WTC11 (cell line): ENCODE measurements at places on chromosomes 2 and 18.
A peak's percentile ranks its signal among the peaks of the same experiment; 100 is the strongest.

DNA sequence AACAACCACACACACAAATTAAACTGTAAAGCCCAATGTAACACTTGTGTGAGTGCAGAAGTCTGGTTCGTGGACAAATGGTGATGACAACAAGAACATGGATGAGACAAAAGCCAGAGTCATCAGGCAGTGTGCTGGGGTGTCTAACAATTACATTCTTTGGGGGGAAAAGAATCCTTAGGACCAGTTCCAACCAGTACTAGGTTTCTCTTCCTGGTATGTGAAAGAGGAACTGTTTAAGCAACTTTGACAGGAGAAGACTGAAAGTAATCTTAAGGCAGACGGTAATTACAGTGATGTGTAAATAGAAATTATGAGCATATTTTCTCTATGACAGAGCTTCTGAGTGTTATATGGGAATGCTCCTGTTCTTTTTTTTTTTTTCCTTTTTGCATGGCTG lies 133.4 kb downstream of the AFF3 start:
- H3K4me3 ChIP-seq, result no peak overlapping the region
- H3K36me3 ChIP-seq, result no peaks in the 10 kb centered on the region
- no peak for DNase-seq
- no peaks in the 10 kb centered on the region for H3K27me3 ChIP-seq
- no peak overlapping the region for H3K27ac ChIP-seq
- 0 out of 2 replicates have a peak, but pooled peaks cover 4% of the 10 kb centered on the region for H3K4me1 ChIP-seq

DNA sequence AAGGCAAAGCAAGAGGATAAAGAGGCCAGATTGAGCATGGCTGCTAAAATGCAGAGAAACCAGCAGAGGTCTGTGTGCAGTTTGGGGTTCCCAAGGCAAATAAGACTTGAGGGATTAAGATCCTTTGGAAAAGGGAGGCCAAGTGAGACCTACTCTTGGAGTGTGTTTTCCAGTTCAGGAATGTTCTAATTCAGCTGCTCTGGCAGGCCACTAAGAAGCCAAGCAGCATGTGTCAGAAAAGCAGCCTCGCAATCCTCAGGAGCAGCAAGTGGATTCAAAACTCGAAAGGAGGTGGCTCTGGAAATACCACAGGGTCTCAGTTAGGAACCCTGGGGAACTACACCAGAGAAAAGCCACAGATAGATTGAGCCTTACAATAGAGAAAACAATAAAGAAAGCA lies 569.2 kb downstream of the METTL4 start:
- peak overlapping the region; percentile 25; the same call in 1 of the 2 replicates for H3K27ac ChIP-seq
- no peak for DNase-seq
- H3K4me3 ChIP-seq, result no peak overlapping the region
- H3K4me1 ChIP-seq, result peaks cover 28% of the 10 kb centered on the region
- peaks cover 8% of the 10 kb centered on the region for H3K36me3 ChIP-seq
- H3K27me3 ChIP-seq, result no peaks in the 10 kb centered on the region

DNA sequence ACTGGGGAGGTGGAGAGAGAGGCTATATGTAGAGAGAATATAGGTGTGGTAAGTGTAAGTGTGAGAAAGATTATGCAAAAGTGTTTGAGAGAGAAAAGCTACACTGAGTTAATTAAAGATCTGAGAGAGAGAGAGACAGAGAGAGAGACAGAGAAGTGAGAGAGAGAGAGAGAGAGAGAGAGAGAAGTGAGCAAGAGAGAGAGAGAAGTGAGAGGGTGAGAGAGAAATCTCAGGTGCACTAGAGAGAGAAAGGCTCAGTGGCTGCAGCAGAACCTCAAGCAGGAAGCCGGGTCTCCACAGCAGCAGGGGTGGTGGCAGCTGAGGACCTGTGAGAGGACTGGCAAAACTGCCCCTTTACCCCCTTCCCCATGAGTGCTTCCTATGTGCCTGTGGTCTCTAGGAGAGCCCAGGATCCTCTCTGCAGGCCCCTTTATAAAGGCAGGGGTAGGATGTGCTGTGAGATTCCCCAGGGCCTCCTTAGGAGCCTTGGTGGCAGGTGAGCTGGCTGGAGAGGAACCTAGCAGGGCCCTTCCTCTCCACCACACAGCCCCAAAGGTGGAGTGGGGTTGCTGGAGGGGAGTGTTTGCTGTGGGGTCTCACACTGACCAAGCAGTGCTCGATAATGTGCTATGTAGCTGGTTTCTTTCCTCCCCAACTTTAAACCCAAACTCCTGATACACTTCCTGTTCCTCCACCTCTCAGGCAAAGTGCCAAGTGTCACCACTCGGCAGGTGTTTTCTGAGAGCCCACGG lies 52.6 kb downstream of the SLC4A5 start:
- H3K4me3 ChIP-seq, result no peak overlapping the region
- H3K4me1 ChIP-seq, result no peaks in the 10 kb centered on the region
- H3K36me3 ChIP-seq, result no peaks in the 10 kb centered on the region

DNA sequence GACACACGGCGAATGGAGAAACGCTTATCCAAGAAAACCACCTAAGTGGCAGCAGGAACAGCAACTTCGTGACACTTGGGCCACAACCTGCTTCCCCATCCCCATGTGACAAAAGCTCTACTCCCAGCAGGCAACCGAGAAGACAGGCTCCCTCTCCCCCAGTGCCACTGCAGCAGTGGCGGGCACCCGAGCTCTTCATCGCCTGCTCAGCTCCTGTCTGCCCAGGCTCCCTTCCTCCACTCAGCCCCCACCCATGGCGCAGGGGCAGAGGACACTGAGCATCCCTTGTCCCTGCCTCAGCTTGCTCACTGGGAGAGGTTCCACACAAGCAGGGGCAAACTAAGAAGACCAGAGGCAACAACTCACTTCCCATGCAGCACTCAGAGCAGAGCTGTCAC lies 22.9 kb downstream of the SLC66A2 start:
- H3K36me3 ChIP-seq, result peaks cover 32% of the 10 kb centered on the region
- no peak overlapping the region for H3K4me3 ChIP-seq
- no peak overlapping the region for H3K27ac ChIP-seq

GRCh38 chr2:75090770-75091515 lies 108.4 kb downstream of the TACR1 start:
- DNase-seq, result no peak
- no peak overlapping the region for H3K4me3 ChIP-seq
- H3K27ac ChIP-seq, result no peak overlapping the region
- H3K36me3 ChIP-seq, result no peaks in the 10 kb centered on the region
- peaks cover 5% of the 10 kb centered on the region; the same call in 1 of the 2 replicates for H3K27me3 ChIP-seq
- H3K4me1 ChIP-seq, result peaks cover 20% of the 10 kb centered on the region
